ENCODE measurements at places on chromosomes 2 and 18.

DNA sequence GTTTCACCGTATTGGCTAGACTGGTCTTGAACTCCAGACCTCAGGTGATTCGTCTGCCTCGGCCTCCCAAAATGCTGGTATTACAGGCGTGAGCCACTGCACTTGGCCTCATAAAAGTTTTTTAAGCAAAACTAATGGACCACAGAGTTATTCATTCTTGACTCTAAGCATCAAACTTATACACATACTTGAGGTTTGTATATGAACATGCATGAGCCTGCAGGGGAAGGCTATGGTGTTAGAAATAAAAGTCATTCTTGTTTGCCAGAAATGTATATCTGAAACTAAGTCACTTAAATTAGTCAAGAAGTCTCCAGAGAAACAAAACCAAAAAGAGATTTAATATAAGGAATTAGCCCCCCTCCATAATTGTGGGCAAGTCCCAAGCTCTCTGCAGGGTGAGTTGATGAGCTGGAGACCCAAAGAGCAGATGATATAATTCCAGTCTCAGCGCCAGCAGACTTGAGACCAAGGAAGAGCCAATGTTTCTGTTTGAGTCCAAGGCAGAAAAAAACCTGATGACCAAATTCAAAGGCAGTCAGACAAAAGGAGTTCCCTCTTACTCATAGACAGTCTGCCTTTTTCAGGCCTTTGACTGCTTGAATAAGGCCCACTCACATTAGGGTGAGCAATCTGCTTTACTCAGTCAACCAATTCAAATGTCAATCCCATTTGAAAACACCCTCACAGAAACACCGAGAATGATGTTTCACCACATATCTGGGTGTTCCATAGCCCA is 69.0 kb upstream of the DSG1 start:
- no peak for DNase-seq

DNA sequence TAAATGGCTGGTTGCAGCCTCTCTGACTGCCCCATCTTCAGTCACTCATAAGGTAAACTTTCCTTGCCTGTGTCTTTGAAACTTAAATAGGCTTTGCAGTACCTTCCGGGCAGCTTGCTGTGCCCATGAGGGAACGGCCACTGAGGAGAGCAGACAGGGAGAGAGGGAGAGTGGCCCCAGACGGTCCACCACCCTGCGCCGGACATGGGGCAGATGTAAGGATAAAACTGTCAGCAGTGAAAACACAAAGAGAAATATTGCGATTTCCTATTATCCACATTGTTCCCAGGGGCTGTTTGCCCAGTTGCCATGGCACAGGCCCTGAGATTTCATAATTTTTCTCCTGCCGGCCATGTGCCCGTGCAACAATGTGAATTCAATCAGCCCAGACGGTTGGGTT is 265.9 kb upstream of the SALL3 start:
- DNase-seq = no peak

GRCh38 chr2:204795156-204795555 is 249.9 kb downstream of the PARD3B start:
- DNase-seq = no peak

DNA sequence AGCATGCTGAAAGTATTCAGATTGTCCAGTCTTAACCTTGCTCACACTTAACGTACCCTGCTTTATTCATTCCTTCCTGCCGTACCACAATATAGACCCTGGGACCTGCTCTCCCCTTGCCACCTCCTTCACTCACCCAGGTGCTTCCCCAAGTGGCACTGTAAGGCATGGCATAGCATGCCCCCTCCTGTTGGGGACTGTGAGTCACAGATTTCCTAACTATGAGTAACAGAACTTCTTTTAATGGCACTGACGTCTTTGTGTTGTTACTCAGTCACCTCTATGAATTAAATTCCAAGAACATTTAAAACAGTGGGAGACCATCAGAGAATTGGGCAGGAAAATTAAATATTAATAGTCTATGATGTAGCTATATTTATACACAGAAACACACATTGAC is 117.2 kb downstream of the CTNNA2 start:
- no peak for DNase-seq

GRCh38 chr2:228263156-228263555 is 81.7 kb upstream of the SPHKAP start:
- DNase-seq = no peak

DNA sequence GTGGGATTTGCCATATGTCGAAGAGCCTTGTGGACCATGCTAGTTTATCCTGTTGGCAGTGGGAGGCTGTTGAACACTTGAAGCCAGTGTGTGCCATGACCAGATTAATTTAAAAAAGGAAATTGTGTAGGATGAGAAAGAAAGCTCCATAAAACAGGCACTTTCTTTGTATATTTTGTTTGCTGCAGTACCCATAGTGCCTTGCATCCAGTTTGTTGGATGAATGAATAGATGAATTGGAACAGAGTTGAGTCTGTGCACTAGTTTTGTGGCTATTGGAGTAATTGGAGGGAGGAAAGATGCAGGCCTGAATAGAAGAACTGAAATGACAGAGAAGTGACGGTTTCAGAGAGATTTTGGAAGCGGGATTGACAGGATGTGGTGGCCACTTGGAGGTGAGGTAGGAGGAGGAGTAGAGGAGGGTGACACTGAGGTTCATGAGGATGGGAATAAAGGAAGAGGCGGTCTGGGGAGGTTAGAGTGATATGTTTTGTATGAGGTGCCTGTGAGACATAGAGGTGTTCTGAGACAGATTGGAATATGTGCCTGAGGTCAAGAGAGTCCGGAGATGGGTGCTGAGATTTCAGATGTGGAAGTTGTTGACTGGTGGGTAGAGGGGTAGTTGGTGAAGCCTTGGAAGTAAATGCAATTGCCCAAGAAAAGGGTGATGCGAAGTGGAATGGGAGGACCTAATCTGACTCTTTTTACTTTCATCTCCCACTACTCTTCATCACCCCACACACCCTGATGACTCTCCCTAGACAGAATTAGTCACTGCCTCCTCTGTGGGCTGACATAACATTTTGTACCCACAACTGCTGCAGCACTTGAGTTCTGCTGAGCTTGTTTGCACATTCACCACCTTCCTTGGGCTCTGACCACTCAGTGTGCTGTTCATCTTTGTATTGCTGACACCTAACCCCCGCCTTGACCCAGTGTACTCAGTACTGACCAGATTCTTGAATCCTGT is 5.1 kb downstream of the DGUOK start:
- no peak for DNase-seq

DNA sequence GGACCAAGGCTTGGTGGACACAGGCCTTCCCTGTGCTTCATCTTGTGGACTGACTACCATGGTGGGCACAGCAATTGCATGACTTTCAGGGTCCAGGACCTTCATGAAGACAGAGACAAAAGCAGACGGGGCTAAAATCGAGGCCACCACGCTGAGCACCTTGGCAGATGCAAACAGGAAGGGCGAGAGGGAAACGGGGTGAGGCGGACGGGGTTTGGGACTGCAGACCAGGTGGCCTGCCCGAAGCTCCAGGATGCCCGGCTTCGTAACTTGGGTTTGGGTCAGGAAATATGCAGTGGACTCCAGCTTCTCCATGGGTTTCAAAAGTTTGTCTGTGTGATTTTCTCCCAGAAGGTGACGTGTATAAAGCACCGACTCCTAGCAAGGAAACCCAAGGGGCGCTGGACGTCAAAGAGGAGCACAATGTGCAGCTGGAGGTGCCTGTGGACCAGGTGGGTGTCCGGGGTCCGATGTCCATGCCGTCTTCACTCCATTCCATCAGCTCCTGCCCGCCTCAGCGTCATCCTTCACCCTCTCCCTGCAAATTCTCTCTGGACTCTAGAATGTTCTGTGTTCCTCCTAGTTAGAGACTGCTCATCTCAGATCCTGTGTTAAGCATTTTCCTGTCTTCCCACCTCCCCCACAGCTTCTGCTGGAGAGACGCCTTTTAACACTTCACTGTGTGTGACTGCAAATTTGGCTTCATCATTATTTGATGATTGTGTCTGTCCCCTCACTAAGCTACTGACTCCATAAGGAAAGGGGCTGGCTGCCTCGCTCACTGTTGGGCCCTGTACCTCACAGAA is 65.8 kb downstream of the DCDC2C start:
- no peak for DNase-seq

DNA sequence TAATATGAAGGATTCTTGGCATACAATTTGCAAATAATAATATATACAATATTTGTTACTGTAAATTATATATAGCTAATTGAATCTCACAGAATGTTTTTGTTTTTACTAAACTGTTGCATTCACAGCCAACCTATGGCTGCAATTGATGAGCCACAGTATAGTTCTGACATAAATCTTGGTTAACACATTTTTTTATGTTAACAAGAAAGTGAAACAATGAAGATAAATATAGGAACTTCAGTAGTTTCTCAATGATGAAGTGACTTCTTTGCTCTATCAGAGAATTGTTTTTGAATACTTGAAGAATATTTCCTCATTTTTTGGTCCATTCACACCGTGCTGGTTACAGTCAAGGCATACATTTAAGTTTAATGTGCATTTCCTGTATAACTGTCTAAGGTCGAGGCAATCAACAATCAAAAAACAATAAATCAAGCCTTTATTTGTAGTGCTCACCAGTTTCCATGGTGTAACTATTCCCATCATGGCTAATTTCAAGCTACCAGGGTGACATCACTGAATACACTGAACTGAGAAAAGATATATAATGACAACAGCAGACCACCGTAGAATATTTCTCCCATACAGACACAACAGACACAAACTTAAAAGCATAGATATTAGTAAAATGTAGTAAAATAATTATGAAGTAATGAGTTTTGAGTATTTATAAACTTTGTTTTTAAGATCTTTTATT is 12.9 kb upstream of the ETAA1 start:
- no peak for DNase-seq

DNA sequence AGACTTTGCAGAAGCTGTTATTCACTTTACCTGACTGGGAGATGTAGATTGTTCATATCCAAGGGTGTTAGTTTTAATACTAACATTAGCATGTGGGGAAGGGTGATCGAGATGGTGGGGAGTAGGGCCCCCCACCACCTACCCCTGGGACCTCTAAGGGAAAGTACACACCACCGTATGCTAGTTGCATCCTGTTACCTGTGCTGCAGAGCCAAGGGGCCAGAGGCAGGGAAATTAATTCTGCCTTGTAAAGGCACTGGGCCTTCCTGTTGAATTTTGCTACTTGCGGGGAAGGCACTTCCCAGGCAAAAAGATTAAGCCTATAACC is 9.0 kb downstream of the STEAP3 start:
- no peak for DNase-seq

DNA sequence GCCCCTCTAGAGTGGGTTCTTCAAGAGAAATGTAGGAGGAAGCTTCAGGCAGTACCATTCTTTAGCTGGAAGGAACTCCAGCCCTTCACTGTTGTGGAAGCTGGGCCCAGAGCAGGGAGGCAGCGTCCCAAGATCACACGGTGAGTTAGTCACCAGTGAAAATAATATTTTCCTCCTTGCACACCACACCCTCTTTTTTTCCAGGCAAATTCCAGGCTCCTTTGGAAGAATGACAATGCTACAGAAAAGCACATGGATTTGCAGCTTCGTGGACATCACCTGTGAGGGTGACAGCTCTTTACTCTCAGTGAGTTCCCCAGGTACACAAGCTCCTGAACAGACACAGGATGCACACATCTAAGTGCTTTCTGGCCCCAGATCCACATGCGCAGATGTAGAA is 157.1 kb downstream of the COL6A3 start:
- no peak for DNase-seq

DNA sequence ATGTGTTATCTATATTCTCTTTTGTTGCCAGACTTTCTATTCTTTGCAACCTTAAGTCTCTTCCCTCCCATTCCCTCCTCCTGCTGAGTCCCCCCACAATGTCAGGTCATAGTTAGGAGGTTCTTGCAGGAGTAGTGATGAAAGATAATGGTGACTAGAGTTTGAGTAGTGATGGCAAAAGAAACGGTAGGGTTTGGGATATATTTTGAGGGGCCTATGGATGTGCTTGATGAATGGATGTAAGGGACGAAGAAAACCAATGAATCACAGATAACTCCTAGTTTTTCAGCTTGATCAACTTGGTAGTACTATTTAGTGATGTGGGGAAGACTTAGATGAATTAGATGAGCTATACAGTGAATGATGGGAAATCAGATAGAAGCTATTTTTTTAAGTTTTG is 21.0 kb downstream of the EML4 start:
- no peak for DNase-seq

GRCh38 chr18:35345460-35345921 is 1.3 kb upstream of the ZNF24 start:
- no peak for DNase-seq

GRCh38 chr2:26148501-26148900 is 24.4 kb upstream of the GAREM2 start:
- DNase-seq = no peak

- DNase-seq = no peak
These were observed 111.8 kb upstream of the MYCN start for GRCh38 chr2:15828576-15828975.

DNA sequence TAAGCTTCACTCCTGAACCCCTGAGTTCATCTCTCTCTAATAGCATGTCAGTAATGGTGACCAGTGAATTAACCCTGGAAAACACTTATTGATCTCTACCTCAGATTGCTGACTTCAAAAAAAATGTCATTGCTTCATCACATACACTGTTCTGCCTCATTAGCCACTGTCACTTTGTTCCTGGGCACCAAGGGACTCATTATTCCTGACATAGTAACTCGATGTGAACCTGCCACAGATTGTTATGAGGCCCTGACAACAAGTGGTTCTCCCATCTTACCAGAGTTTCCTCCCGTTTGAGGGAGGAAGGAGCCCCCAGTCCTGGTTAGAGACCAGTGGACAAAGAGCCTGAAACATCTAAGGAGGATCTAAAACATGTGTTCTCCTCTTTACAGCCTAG is 403.3 kb upstream of the SMIM21 start:
- DNase-seq = no peak

DNA sequence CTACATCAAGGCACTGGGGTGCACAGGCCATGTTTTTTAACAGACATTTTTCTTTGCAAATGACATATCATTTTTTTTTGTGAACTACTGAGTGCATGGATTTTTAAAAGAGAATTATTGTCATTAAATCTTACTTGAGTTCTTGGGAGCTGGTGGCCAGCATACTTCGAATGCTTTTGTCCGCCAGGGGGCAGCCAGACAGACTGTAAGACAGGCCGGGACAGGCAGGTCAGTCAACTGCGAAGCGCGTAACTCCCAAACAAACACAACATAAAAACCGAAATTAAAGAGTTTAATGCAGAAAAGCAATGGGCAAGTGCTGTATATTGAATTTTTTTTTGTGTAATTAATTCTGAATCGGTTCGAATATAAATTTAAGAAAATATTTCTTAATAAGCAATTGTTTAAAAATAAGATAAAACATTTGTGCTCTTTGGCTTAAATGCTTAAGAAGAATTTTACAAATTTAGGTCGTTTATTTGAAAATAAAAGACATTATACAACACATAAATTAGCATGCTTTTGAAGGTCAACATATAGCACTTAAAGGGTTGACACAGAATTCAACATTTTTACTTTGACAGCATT is 142.2 kb upstream of the PXDN start:
- peak; percentile 60 for DNase-seq

Data from NCI-H524 (cell line).